NK-92 treated with Interleukin-12 subunit alpha and Interleukin-12 subunit beta, amount 100 ng/mL, for 24 hours (cell line): ENCODE measurements at places on chromosomes 1 and 21.

- DNase-seq = no peak
Measured at GRCh38 chr1:78472851-78473496, 17.8 kb upstream of the PTGFR start.

- DNase-seq = peak; percentile 6
Measured at GRCh38 chr1:46062651-46063319, 69.6 kb downstream of the PIK3R3 start.

GRCh38 chr1:103447471-103447870 lies 78.0 kb upstream of the RNPC3 start:
- DNase-seq = no peak

- no peak for DNase-seq
Measured at GRCh38 chr1:160166166-160166868, 14.9 kb downstream of the ATP1A4 start.

DNA sequence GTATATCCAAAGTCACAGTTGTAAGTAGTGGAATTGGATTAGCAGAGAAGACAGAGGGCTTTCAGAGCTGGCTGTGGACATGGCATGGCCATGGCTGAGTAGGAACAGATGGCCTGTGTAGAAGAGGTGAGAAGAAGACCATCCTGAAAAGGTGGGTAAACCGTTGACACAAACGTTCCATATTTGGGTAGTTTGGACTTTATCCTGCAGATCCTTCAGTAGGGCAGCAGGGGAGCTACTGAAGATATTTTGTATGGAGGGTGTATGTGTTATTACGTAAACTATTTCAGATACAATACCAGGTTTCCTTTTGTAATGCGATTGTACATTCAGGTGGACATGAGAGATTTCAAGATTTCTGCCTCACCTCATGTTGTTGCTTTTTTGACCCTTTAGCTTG lies 1.6 kb downstream of the UTP11 start:
- no peak for DNase-seq

- DNase-seq = no peak
Measured at GRCh38 chr1:220274251-220274855, 2.1 kb upstream of the RAB3GAP2 start.

DNA sequence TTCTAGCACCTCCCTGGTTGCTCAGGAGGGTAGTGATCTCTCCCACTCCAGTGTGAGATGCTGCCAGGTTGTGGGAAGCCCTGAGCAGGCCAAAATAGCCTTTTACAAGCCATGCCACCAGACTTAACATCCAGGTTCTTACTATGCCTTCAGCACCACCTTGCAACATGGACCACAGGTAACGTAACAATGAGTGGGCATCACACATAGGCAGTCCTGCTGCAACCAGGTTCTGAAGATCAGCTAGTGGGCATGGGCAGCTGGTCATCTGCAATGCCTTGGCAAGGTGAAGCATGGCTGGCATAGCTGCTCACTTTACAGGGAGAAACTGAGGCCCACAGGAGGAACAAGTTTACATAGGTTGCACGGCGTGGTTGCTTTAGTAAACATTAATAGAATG lies 40.7 kb downstream of the DHCR24 start:
- DNase-seq = no peak

DNA sequence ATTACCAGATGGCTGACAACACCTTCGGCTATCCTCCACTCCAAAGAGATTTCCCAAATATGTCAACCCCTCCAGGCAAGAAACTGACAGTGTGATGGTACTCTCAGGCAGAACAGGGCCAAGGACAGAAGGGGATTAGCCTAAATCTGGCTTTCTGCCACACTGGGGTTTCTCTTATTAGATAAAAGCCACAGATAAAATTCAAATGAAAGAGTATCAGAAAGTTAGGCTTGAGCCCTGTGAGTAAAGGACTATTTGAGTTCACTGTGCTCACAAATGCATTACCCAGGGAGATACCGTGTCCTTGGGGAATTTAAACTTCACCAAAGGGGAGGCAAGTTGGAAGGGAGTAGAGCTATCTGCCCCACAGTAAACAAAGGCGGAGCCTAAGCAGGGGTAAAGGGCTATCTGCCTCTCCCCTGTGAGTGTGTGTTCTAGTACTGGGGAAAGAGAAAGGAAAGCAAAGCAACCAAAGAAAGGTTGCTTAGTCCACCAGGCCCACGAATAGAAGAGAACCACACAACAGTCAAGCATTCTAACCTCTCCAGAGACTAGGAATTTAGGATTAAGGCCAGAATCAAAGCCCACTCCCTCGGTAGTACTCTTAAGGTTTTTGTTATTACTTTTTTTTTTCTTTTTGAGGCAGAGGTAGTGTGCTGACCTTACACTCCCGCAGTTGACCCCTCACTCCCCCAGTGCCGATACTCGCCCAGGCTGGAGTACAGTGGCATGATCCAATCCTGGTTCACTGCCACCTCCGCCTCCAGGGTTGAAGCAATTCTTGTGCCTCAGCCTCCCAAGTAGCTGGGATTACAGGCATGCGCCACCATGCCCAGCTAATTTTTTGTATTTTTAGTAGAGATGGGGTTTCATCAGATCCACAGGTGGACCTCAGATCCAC lies 12.7 kb downstream of the TPM3 start:
- DNase-seq = no peak

DNA sequence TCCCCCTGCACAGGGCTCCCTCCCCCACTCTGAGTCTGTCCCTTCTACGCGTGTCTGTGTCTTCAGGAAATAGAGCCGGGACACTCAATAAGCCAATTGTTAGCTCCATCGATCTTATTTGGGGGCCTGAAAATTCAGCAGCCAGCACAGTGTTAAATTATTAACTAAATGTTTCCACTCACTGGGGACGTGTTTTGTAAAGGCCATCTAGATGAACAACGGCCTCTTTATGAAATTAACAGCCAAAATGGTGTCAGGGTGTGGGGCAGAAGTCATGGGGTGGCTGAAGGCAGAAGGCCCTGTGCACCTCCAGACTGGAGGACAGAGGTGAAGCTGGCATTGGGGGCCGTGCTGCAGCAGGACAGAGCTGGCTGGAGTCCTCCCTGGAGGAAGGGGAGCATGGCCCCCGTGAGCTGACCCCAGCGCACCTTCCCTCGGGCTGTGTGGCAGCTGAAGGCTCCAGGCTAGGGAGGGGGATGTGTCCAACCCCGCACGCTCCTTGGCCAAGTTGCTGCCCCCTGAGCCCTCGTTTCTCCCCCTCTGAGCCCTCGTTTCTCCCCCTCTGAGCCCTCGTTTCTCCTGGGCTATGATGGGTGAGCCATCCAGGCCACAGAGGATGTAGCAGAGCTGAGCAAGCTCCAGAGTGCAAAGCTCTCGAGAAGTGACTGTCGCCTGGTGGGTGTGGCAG lies 113.8 kb upstream of the ARHGEF16 start:
- no peak for DNase-seq

DNA sequence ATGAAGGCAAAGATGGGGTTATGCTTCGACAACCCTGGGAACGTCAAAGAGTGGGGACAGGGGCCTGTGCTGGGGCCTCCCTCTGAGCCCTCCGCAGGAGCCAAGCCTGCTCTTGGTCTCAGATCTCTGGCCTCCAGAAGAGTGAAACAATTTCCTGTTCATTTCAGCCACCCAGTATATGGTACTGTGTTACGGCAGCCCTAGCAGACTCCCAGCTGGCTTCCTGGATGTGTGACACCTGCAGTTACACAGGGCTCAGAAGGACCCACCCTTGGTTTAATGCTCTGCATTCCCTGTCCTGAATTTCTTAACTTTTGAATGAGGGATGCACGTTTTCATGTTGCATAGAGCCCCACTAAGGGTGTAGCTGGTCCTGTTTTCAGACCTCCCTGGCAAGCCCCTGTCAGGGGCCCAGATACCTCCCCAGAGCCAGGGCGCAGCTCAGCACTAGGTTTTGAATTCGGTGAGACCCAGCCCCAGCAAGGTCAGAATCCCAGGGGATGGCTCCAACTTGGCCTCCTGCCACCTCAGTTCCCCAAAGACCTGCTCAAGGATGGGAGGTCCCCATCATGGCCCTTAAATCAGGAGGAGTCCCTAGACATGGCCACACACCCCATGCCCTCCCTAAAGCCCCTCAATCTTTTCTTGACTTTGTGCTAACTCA lies 79.0 kb upstream of the IFFO2 start:
- no peak for DNase-seq

- no peak for DNase-seq
Measured at GRCh38 chr1:208335371-208336136, 91.4 kb upstream of the PLXNA2 start.

DNA sequence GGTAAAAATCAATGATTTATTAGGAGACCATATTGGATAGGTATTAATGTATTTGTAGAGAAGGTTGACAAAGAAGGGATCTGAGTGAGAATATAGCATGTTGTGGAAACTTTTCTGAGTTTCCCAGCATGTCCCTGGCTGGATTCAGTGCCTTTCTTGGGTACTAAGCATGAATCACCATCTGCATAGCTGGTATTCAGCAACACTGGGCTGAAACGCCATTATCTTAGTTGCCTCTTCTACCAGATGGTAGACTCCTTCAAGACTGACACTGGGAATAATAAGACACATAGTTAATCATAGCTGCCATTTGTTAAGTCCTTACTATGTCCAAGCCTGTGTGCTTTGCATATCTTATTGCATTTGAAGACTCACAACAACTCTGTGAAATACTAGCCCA lies 45.5 kb downstream of the ATP5PF start:
- DNase-seq = no peak

DNA sequence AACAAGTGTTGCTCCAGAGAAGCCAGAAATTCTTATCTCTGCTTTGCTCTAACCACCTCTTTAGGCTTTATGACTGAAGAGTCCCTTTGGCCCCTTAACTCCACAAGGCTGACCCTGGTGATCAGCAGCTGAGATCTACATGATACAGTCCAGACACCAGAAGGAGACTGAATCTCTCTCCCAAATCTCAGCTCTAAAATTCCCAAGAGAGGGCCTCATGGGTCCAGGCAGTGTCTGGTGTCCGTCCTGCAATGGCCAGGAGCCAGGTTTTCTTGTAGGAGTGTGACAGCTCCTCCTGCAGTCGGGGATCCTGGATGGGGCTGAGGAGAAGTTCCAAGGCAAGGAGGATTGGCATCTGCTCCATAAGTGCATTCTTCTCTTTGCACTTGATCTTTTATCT lies 35.3 kb downstream of the L1TD1 start:
- no peak for DNase-seq

GRCh38 chr21:20108016-20108415 lies 890.2 kb upstream of the NCAM2 start:
- no peak for DNase-seq

GRCh38 chr1:174308604-174309003 lies 139.2 kb upstream of the GPR52 start:
- DNase-seq = no peak

- no peak for DNase-seq
Measured at GRCh38 chr21:43847301-43847700, 17.7 kb upstream of the AGPAT3 start.

- peak; percentile 36 for DNase-seq
Measured at GRCh38 chr1:156608981-156609380, 7.7 kb upstream of the GPATCH4 start.

DNA sequence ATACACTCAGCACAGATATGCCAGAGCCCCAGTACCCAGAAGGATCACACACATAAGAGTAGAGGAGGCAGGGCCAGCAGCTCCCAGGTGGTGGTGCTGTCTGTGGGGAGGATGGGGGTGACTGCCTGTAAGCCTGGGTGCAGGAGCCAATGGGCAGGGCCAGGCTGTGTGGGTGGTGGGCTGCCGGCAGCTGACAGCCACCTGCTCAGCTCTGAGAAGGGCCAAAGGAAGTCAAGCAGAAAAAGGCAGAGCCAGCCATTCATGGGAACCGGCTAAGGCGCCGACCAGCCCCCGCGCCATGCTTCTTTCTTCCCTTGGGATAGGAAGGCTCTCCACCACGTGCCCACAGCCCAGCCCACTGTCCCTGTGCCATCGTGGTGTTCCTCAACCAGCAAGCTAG lies 14.1 kb downstream of the PIK3C2B start:
- DNase-seq = no peak

- DNase-seq = no peak
Measured at GRCh38 chr1:220441211-220441610, 86.7 kb upstream of the MARK1 start.

GRCh38 chr1:183945428-183946319 lies 91.9 kb downstream of the COLGALT2 start:
- DNase-seq = no peak

DNA sequence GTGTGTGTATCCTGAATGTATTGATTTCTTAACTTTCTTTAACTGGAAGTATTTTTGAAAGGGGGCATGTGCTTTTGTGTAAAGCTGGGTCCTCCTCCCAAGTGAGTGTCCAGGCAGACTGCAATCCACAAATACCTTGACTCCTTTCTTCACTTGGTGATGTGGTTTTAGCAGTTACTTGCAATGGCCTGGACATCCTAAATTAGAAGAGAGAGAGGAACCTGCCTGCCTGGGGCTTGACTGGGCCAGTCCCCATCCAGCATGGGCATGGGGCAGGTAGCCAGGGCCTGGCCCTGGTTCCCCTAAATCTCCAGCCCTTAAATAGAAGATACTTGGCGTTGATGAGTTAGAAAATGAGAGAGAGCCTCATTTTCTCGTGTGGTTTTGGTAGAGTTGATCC lies 159.7 kb downstream of the PGBD5 start:
- no peak for DNase-seq

GRCh38 chr1:198893763-198894444 lies 255.1 kb downstream of the PTPRC start:
- no peak for DNase-seq

DNA sequence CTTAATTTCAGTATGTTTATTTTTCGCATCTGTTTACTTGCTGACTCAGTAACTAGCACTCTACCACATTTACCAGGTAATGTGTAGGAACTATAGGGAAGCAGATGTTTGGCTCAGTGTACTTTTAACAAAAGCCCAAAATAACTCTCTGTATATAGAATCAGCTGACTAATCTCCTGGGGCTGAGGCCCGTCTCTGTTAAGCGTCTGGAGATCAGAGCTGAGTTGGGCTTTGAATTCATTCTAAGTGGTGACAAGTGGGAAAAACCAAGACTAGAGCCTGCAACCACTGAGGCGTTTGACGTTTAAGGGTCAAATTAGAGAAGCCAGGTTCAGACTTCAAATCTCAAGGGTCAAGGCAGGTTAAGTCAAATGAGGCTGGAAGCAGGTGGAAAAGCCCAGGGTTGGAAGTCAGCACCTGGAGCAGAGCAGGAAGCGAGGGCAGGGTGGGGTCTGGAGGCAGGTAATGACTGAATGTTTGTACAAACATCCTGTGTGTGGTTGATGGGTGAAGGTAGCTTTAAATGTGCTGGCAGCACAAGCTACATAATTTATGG lies 56.8 kb upstream of the LYST start:
- DNase-seq = no peak

DNA sequence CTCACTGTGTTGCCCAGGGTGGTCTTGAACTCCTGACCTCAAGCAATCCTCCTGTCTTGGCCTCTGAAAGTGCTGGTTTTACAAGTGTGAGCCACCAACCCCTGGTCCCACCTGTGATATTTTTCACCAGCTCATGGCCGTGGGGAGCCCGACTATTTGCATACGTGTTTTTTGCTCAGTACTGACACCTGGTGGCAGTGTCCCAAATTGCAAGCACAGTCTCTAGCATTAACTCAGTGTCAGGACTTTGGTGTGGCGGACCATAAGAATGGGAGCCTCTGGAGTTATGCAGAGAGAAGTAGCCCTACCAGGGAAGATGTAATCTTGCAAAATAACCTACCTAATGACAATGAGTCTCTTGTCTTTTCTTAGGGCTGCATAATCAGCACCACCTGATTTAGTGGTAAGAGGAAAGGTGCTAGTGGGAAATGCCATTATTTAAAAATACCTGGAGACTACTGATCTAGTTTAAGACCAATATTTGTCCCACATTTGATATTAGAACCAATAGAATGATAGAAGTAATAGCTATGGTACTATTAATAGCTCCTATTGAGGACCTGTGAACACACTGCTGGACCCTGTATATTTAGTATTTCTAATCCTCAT lies 305.4 kb downstream of the DISC1 start:
- peak; percentile 2 for DNase-seq
